ENCODE measurements at places on chromosomes 16 and 17.

- DNase-seq, result no peak
Observed at GRCh38 chr16:68740628-68741346, 3.7 kb downstream of the CDH1 start.

DNA sequence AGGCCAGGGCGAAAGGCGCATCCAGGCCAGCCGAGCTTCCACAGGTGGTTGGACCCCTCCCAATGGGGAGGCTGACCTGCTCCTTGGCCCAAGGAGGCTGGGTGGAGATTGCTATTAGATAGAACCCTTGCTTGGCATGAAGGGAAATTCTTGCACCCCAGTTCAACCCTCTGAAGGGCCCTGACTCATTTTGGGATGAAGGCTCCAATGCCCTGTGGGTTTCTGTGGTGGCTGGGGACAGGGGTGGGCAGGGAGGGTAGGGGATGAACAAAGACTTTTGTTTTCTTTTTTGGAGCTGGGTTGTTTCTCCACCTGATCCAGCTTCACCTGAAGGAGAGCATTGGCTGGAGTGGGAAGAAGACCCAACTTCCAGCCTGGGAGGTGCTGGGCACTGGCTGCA lies 16.7 kb upstream of the TBX21 start:
- DNase-seq, result no peak

- DNase-seq, result no peak
Observed at GRCh38 chr16:20906341-20907255, 6.0 kb downstream of the LYRM1 start.

GRCh38 chr17:82972836-82973372 lies 106.5 kb upstream of the METRNL start:
- DNase-seq, result no peak

DNA sequence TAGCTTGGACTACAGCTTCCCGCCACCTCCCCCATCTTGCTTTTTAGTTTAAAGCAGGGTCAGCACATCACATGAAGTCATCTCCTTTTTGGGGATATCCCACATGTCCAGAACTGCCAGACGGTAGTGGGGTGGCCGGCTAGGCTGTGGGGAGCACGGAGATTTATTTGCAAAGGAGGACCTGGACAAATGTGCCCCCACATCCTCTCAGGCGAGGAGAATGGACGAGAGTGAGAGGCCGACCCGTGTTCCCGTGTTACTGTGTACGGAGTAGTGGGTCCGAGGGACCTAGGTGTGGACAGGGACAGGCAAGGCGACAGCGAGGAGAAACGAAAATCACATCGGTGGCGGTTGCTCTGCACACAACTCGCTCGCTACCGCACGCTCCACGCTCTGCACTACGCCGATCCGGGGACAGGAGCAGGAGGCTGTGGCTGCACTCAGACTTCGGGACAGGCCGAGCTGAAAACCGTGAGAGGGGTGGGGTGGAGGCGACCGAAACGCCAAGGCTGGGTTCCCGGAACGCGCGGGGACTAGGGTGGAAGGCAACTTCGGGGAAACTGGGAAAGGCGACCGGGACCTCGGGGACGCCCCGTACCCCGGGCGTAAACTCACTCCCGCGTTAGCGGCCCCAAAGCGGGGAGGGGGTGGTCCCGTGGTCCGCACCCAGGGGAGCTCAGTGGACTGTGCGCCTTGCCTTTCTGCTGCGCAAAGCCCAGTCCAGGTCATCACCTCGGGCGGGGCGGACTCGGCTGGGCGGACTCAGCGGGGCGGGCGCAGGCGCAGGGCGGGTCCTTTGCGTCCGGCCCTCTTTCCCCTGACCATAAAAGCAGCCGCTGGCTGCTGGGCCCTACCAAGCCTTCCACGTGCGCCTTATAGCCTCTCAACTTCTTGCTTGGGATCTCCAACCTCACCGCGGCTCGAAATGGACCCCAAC lies at the start of gene MT1A:
MT1A (plus strand) TSS at position 853 of the 937 bp plus-strand sequence; CDS start at position 926, 73 bp downstream.
- no peak for DNase-seq

DNA sequence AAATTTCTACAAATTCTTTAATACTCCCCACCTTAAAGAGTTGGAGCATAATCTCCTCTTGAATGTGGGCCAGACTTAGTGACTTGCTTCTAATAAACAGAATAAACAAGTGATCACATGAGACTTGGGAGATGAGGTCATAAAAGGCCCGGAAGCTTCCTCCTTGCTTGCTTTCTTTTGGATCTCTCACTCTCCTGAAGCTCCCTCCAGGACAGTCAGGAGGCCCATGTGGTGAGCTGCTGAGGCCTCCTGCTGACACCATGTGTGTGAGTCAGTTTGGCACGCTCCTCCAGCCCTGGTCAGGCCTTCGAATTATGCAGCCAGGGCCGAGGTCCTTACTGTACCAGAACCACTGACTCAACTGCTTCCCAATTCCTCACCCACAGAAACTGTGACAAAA lies 53.2 kb downstream of the NDEL1 start:
- DNase-seq, result peak; percentile 76

DNA sequence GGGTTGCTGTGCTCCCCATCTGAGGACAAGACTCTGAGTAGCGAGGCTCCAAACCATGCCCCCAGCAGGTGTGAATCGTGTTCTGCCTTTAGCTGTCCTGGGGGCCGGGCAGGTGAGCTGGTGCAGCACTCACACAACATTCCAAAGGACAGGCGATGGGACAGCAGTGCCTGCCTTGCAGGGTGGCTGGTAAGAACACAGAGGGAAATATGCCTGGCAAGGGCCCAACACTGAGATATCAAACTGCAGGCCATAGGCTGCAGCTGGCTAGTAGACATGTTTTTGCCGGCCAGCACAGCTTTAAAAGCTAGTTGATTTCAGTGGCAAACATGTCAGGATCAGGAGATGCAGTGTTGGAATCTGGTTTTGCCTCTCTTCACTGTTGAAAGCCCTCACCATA lies 23.6 kb downstream of the CLEC16A start:
- DNase-seq, result no peak

DNA sequence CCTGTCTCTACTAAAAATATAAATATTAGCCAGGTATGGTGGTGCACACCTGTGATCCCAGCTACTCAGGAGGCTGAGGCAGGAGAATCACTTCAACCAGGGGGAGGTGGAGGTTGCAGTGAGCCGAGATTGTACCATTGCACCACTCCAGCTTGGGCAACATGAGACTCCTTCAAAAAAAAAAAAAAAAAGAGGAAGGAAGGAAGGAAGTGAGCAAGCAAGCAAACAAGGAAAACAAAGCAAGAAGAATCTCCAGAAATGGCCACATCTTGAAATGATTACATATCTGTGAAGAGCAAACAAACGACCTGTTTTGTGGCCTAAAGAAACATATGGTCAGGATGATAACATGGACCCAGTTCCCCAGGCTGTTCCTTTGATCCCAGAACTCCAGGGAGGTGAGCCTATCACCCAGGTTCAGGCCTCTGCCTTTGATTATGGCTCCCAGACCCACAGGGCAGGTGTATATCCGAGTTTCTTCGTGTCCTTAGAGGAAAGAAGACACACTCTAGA lies 8.9 kb downstream of the ACOX1 start:
- no peak for DNase-seq
